Retina (tissue), 1 donor: ENCODE measurements at places on chromosomes 16 and 17.

DNA sequence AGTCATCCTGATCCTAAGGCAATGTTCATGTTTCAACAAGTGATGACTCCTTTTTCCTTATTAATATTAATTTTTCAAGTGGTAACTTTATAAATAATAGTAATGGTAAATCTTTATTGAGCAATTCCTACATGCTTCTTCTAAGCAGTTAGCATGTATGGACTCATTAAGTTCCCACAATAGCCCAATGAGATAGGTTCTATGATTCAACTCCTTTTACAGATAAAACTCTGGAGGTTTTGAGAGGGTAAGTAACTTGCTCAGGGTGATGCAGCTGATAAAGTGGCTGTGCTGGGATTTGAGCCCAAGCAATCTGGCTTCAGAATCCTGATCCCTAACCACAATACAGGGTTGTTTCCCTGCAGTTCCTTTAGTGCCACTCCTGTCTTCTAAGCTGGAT is 25.3 kb downstream of the SLC47A1 start:
- DNase-seq: no peak

GRCh38 chr16:17470182-17470907 is 415 bp downstream of the XYLT1 start:
- no peak for DNase-seq

DNA sequence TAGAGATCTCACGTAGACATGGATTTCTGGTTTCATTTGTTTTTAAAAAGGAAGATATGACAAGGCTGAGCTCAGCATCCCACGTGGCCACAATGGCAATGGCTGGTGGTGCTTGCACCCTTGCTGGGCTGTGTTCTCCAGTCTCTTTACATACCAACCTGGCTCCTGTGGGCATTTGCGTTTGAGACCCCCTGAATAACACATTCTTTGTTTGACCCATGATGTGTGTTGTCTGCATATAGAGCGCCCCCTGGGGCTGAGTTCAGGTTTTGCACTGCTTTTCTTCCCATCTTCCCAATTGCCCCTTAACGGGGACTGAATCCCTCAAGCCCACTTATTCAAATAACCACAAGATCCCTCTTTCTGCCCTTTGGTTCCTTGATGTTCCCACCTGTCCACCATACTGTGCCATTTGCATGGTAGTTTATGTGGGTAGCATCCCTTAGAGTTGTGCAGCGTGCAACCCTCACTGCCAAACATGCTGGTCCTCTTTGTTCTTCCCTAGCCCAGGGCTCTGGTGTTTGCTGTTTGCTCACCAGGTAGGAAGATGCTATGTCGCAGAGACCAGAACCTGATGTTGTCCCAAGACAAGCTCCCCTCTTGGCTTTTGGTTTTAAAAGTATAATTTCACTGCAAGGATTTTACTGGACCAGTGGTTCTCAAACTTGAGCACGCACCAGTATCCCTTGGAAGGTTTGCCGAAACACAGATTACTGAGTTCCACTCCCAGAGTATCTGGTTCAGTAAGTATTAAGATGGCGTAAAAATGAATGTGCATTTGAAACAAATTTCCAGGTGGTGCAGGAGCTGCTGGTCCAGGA is 38.5 kb upstream of the NKD1 start:
- DNase-seq: peak; percentile 62

- DNase-seq: no peak
These were observed 9.7 kb downstream of the CA4 start for GRCh38 chr17:60159479-60159866.

GRCh38 chr16:29993903-29994599 is 1.4 kb downstream of the HIRIP3 start:
- DNase-seq: no peak

DNA sequence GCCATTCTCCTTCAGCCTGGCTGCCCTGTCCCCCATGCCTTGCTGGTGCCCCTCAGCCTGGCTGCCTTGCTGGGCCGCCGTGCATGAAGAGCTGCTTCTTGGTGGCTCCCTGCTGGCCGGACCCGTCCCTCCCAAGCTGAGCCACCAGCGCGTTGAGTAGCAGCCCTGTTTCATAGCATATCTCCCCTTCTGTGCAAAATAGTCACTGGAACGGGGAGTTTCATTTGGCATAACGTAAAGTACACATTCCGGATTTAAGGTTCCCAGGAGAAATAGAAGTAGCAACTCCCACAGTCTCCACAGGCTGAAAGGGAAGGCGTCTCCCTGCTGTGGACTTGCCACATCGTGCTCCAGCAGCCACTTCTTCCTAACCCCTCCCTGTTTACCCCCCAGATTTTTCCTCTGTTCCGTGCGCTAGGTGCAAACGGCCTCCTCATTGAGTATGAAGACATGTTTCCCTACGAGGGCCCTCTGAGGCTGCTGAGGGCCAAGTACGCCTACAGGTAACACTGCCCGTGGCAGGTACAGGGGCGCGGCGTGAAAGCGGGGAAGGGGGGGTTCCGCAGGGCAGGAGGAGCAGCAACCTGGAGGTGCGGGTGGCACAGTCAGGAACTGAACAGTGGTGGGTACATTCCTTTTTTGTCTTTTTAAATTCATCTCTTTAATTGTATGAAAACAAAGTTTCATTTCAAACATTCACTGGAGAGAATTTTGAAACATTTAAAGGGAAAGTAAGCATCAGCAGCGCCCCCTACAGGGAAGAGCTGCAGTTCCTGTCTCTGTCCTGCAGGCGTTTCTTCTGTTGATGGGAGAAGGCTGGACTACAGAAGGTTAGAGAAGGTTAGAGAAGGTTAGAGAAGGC is 5.8 kb upstream of the OGFOD3 start:
- DNase-seq: no peak

- no peak for DNase-seq
These were observed 4.3 kb downstream of the KRT19 start for GRCh38 chr17:41523787-41524186.

GRCh38 chr16:81975637-81976036 is 35.6 kb downstream of the SDR42E1 start:
- DNase-seq: no peak

DNA sequence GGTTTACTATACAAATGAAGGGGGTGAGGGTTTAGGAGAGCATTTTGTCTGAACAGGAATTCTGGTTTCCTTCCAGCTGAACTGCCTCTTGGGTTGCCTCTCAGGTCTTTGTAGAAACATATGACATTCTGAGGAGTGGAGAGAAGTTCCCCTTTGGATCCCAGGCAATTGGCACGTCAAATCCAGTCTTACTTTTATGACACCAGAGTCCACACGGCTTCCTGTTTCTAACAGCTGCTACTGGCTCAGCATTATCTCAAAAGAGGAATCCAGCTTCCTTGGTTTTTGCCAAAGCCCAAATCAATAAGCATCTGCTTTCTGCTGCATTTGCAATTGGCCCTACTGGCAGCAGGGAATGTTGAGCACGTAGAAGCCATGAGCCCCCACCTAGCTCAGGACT is 97.6 kb upstream of the FAM20A start:
- no peak for DNase-seq

DNA sequence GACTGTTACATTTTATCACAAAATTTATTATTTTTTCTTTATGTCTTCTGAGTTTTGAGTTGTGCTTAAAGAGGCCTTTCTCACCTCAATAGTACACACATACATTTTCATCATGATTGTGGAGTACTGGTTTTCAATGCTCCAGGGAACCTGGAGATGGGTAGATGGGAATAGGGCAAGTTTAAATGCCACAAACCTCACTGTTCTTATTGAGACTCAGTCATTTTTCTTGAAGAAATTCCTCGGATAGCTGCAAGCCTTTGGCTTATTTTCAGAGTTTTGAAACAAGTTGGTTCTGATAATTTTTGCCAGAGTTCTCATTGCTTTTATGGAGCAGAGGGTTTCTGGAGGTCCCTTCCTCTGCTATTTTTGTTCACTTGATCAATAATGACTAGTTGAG is 34.9 kb downstream of the EFCAB13 start:
- DNase-seq: no peak

GRCh38 chr17:759964-760363 is 7.9 kb upstream of the GEMIN4 start:
- no peak for DNase-seq
